ENCODE measurements at places on chromosomes 6 and 20.

GRCh38 chr6:17103715-17104114 lies 1.9 kb downstream of the STMND1 start:
- DNase-seq = no peak

DNA sequence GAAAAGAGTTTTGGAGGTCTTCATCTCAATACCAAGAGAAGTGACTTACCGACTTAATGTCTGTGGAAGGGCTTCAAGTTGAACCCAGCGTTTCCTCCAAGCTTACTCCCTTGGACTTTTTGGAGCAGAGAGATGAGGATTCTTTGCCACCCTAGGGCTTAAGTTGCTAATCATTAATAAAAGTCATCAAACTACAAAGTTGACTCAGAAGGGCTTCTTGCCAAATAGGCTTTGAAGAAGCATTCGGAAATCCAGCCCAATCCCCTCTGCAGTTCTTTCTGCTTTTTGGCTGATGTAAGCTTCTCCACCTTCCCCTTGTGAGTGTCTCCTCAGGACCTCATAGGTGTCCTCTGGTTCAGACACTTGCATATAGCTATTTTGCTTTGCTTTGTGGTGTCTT lies at the start of gene SLC17A3:
Gene SLC17A3 (minus strand): TSS at position 126 of the 400 bp plus-strand sequence. CDS start 5,856 bp downstream, outside the sequence.
- DNase-seq = no peak

GRCh38 chr6:107318100-107318736 lies 141.1 kb downstream of the PDSS2 start:
- DNase-seq = peak; percentile 15

GRCh38 chr6:40251637-40252300 lies 317.5 kb upstream of the MOCS1 start:
- no peak for DNase-seq

DNA sequence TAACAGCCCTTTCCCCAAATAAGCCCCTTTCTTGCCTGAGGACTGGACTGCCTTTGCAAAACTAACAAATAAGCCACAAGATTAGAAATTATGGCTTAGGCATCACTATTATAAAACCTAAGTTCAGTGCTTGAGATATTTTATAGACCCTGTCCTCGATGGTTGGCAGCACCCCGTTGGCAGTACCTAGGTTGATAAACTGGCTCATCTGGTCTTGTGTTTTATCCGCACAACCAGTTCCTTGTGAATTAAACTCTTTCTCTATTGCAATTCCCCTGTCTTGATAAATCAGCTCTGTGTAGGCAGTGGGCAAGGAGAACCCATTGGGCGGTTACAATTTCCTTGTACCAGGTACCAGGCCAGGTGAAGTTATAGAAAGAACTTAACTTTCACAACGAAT lies 6.6 kb downstream of the LRP11 start:
- no peak for DNase-seq

DNA sequence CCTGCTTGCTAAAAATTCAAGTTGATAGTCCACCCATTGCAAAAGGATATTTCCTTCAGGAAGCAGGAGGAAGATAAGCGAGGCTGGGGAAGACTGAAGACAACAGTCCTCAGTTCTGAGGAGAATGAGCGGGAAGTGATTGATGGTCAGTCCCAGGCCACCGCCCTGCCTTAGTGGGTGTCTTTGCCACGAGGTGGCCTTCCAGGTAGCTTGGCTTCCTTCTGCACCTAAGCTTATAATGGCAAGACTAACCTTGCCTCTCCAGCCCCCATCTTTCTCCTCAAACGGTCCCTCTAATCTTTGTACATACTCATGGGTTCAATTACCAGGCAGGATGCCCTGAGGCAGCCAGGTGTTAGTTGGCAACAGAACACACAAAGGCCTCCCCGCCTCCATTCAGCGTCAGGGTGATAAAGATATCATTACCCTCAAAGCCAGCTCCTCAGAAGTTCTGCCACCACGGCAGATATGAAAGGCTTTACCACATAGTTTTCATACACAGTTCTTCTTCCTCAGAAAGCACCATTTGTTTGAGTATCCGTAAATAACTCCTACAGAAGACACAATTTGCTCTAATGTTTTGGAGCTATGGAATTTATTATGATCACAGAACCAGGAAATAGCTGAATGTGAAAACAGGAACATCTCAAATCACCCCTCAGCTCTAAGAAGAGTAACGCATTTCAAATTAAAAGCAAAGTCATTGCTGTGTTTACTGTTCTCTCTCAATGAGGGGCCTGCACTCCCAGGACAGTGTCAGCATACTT lies 249.4 kb downstream of the ATXN1 start:
- DNase-seq = no peak

DNA sequence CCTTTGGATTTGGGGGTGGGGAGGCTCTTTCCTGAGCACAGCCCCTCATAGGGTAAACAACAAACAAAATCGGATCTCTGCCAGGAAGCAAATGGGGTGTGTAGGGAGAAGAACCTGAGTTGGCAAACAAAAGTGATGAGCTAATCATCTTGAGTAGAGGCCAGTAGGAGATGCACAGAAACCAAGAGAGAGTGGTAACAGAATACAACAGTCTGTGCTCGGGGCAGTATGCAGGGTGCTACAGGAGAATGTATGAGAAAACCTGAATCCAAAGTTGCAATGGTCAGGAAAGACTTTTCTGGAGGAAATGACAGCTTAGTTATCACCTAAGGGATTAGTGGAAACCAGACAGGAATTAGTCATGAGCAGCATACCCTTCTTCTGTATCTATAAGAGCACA lies 177.8 kb downstream of the CDKAL1 start:
- no peak for DNase-seq

DNA sequence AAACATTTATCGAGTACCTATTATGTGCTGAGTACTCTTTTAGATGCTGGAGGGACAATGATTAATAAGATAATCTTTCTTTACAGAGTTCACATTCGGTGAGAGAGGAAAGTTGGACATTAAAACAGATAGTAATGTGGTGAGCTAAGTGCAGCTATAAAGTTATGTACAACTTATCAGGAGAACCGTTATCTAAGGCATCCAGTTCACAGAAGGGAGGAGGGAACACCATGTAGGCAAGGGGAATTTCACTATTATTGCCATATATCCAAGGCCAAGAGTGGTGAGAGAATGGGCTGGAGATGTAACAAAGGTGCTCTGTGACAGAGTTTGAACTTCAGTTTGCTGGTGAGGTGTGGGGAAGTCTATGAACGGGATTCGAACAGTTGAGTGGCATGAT lies 105.8 kb downstream of the CARMIL1 start:
- no peak for DNase-seq

- DNase-seq = no peak
Measured at GRCh38 chr6:122482750-122483080, 11.1 kb upstream of the SERINC1 start.

DNA sequence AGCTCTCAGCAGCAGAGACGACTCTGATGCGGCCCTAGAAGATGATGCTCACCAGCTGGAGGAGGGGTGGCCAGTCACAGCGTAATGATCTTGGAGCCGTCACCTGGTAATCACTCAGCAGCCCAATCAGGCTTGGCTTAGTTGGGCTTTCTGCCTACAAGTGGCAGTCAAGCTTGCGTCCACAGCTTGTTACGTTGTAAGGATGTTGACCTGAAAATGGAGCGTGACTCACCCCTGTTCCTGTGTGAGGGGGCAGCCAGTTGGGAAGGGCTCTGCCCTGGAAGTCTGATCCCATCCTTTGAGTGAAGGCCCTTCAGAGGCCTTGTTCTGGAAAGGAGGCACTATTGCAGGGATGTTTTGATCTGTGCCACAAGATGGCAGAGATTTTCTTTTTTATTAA lies 49.8 kb downstream of the SPATA2 start:
- no peak for DNase-seq

GRCh38 chr20:36170542-36171215 lies 16.1 kb downstream of the EPB41L1 start:
- DNase-seq = no peak

DNA sequence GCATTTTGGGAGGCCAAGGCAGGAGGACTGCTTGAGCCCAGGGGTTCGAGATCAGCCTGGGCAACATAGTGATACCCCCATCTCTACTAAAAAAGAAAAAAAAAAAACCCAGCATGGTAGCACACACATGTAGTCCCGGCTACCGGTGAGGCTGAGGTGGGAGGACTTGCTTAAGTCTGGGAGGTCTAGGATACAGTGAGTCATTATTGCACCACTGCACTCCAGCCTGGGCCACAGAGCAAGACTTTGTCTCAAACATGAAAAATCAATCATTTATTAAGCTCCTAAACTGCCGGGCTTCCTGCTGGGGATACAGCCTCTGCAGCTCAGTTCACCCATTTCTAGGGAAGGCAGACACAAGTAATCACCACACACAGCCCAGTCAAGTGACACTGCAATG lies 7.3 kb upstream of the USP45 start:
- no peak for DNase-seq

GRCh38 chr6:169344750-169345065 lies 91.1 kb upstream of the THBS2 start:
- no peak for DNase-seq

DNA sequence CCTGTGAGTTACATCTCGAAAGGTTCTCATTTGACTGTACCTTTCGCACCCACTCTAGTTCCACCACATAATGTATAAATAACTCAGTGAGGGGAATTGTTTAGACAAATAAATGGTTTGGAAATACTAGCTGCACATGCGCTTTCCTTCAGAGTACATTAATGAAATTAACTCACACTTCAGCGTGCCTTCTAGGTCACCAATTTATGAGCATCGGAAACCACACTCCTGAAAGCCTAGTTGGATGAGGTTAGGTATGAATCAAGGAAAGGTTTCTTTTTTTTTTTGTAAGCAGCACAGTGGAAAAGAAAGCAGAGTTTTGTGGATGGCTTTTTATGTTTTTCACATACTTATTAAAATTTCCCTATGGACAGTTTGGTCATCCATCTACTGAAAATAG lies 247.8 kb upstream of the TCF21 start:
- no peak for DNase-seq

- no peak for DNase-seq
Measured at GRCh38 chr6:124622351-124622750, 339.9 kb upstream of the RNF217 start.

DNA sequence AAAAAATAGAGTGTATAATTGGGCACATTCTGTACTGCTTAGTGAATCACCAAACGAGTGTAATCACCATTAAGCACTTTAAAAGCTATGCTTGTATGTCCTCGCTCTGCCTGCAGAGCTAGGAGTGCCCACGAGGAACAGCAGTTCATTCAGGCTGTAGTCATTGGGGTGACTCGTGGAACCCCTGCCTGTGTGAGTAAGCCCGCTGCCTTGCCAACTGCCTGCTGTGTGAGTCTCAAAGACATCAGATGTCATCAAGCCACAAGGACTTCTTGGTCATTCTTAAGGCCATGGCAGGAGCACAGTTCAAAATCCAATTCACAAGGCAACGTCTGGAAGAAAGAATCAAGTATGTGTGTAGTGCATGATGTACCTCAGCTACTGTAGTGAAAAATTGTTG lies 60.4 kb downstream of the FOXO3 start:
- no peak for DNase-seq

DNA sequence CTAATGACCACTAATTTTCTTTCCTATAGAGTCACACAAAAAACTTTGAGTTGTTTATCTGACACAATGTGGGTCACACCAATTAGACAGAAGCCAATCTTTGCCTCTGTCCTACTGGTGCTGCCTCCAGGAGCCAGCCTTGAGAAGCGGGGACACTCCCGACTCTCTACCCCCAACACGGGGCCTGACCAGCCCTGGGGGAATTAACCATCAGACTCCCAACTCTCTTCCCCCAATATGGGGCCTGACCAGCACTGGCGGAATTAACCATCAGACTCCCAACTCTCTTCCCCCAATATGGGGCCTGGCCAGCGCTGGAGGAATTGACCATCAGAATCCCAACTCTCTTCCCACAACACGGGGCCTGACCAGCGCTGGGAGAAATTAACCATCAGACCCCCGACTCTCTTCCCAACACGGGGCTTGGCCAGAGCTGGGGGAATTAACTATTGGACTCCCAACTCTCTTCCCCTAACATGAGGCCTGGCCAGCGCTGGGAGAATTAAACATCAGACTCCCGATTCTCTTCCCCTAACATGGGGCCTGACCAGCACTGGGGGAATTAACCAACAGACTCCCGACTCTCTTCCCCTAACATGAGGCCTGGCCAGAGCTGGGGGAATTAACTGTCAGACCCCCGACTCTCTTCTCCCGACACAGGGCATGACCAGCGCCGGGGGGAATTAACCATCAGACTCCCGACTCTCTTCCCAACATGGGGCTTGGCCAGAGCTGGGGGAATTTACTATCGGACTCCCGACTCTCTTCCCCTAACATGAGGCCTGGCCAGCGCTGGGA lies 12.5 kb downstream of the CST7 start:
- DNase-seq = no peak

DNA sequence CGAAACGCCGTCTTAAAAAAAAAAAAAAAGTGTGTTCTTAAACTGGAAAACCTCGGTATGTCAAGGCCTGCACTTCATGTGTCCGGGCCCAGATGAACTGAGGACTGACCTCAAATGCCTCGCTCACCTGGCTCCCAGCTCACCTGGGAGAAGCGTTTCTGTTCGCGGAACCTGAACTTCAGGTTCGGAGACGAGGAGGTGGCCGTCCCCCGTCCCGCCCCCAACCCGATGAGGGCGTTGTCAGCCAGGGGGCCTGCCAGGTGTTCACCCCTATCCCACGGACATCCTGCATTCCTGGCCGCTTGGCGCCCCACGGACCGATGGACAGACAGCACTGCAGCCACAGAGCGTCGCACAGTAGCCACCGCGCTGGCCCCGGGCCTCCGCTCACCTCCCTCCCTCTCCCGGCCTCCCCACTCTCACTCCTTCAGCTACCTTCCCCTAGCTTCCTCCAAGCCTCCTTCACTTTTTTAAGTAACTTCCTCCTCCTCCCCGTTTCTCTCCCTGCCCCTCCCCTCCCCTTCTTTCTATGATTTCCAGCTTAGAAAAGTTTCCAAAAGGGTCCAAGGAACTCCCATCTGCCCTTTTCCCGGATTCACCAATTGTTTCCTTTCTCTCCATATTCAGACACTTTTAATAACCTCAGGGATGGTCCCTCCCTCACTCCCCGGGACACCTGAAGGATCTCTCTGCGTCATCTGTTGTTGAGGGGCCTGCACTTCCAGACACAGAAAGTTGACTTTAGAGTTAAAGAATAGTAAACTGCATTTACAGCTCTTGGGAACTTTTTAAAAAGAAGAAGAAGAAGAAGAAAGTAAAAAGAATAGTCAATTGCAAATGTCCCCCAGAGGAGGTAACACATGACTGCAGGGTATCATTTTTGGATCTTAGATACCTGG lies 22.7 kb upstream of the MCM3 start:
- no peak for DNase-seq

GRCh38 chr6:163712566-163712961 lies 298.0 kb downstream of the QKI start:
- no peak for DNase-seq

GRCh38 chr6:14984519-14984853 lies 261.4 kb upstream of the JARID2 start:
- DNase-seq = no peak

- DNase-seq = no peak
Measured at GRCh38 chr6:137056121-137056880, 11.5 kb upstream of the IL20RA start.

- DNase-seq = no peak
Measured at GRCh38 chr6:31727717-31728671, 1.1 kb downstream of the DDAH2 start.
